AG09309 (cell line): ENCODE measurements at places on chromosomes 2 and 18.

DNA sequence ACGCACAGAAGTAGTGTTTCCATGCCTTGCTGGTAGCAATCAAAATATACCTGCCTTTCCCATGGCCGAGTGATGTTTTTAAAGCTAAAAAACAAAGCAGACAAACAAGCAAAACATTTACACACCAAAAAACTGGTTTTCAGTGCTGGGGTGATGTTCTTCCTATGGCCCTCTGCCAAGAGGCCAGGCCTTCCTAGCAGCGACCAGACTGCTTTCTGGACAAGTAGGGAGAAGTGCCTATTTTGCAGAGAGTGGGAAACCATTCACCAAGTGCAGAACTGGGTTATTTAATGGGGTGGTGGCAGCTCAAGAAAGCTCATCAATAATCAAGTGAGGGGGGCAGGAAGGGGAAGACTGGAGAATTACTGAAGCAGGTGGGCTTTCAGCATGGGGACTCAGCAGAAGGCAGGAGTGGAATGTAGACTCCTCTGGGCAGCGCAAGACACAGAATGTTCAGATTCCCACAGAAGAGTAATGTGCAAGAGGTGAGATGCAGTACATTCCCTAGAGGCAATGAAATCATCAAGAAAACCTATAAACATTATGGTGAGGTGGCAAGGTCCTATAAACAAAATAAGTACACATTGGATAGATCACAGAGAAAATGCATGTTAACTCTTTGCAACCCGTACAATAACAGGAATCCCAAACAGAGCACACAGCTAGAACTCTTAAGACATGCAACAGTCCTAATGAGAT lies 44.0 kb downstream of the CPO start:
- DNase-seq, result no peak

DNA sequence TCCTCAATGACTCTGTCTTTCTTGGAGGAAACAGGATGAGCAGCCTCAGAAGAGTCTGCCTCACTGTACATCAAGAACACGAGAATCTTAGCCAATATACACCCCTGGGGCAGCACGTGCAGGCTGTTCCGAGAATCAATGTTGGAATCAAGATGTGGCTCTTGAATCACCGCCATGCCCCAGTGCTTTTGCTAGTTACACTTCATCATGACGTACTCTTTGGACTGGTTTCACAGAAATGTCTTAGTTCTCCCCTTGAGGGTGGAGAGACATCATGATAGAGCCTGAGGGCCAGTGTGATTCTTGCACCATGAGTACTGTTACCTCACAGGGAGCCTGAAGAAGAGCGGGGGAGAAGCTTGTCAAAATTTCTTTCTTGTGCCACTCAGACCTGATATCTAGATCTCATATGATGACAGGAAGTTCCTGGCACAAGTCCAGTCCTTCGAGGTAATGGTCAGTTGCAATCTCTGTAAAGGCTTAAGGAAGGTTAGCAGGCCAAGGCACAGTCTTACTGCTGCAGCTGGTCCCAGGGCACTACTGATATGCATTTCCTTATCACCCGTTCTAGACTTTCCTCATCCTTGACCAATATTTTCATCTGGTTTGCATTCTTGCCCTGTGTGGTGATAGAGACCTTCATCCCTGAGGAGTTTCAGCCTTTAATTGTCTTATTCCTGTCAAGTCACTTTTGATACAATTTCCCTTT lies 28.2 kb upstream of the STAT4 start:
- peak; percentile 76 for DNase-seq

DNA sequence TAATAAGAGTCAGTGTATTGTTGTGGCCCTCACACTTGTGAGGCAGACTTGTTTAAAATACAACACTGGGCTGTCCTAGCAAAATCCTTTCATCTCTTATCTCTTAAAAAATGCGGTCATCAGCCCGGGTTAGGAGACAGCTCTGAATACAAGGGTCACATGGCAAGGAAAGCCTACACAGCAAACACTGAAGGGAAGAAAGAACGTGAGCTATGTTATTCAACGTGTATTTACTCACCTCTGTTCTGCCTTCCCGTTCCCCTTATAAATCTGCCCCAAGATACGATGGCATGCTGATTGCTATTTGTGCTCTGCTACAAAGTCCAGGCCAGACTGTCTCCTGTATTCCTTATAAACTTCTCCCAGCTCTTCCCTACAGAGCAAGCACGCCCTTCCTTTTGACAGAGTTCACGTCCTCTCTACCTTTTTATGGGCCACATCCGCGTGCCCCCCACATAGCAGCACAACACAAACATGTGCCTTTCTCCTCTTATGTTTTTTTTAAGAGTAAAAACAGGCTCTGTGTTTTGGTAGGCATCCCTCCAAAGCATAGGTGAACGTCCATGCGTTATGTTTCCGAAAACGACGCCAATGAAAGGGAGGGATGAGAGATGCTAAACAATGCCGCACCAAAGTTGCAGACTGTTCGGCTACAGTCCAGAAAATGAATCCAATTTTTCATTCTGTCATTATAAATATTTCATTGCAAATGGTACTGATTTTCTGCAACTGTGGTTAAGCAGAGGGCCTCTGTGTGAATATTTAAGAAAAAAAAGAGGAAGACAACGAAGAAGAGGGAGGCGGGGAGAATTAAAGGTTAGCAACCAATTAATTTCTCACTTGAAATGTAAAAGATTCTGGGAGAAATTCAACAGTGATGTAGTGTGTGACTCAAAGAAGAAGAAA lies 274.7 kb downstream of the ZNF521 start:
- no peak for DNase-seq

DNA sequence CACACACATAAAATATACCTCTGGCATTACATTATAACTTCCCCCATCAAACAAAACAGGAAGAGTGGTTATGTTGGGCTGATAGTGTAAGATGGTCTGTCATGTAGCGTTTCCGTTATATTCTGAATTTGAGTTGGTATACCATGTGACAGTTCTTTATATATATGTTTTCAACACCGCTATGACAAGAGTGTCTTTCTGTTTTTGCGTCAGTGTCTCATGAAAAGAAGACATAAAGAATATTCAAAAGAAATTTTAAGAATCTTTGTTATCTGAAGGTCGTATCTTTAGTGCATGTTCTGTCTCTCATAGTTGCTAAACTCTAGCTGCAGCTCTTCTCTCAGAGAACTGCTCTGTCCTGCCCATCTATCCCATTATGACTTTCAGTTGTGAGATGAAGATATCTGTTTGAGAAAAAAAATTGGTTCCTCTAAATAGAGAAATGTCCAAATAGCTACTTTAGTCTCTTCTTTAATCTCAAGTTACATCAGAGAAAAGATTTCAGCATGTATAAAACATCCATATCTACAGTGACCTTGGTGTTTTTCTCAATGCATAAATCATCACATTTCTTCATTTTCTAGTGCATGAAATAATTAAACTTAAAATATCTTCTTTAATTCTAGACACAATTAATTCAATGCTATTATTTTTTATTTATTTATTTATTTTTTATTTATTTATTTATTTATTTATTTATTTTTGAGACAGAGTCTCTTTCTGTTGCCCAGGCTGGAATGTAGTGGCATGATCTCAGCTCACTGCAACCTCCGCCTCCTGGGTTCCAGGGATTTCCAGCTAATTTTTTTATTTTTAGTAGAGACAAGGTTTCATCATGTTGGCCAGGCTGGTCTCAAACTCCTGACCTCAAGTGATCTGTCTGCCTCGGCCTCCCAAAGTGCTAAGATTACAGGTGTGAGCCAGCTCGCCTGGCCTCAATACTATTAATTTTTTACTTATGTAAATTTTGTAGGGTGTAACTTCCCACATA lies 24.3 kb upstream of the PSME4 start:
- no peak for DNase-seq

GRCh38 chr2:41892476-41892875 lies 155.3 kb upstream of the PKDCC start:
- DNase-seq, result no peak

DNA sequence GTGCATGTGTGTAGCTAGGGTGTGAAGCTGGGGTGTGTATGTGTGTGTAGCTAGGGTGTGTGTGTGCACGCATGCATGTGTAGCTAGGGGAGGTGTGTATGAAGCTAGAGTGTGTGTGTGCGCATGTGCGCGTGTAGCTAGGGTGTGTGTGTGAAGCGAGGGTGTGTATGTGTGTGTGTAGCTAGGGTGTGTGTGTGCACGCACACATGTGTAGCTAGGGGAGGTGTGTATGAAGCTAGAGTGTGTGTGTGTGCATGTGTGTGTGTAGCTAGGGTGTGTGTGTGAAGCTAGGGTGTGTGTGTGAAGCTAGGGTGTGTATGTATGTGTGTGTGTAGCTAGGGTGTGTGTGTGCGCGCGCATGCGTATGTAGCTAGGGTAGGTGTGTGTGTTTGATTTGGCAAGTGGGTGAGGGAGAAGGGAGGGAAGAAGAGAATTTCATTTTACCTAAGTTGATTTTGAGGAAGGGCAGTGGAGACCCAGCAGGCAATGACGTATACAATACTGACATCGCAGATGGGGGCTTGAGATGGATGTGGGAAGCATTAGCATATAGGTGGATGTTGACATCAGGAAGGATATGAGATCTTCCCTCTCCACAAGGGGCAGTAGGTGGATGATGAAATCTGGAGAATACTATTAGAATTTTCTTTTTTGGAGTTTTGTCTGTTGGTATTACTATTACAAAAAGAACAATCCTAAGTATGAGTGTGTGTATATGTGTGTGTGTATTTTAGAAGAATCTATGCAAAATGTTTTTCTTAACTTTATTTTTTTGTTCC lies 70.7 kb downstream of the PRELID3A start:
- no peak for DNase-seq

DNA sequence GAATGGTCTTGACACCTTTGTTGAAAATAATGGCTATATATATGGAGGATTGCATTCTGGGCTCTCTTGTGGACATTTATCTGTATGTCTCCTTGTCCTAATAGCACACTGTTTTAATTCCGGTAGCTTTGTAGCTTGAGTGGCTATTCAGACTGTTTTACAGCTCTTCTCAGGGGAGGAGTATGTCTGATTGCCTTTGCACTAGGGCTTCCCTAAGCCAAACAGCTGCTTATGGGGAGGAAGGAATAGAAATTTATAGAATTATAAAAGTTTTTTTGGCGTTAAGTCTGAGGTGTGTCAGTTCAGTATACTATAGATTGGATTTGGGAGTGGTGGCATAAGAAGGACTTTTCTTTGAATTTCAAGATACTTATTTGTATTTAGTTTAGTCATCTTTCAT lies 12.6 kb downstream of the SEH1L start:
- DNase-seq, result no peak

DNA sequence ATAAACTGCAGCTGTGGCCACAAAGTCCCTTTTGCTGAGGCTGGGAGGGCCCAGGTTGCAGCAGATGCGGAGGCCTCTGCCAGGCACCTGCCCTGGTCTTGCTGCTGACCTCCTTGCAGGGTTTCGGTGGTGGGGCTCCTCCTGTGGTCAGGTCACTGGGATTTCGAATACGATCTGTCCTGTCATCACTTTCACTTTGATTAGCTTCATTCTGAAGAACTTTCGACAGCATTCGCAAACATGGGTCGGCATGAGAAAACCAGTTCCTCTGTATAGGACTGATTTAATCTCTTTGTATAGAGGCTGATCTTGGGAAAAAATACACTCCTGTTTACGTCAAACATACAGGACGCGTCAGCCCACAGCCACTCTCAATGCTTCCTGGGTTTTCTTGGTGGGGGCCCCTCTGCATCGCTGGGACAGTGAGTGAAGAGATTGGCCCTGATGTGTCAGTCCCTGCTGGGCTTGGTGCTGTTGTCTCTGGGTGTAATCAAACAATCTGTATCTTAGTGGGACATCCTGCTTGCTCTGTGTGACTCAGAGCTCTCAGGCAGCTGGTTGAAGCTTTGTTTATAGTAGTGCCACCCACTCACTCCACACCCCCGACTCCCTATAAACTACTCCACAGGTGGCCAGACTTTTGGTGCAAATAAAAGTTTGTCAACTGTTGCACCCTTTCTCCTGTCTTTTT lies 209.4 kb upstream of the CXCR4 start:
- no peak for DNase-seq

- DNase-seq, result no peak
Measured at GRCh38 chr2:166643980-166644379, 149.9 kb upstream of the SCN7A start.

DNA sequence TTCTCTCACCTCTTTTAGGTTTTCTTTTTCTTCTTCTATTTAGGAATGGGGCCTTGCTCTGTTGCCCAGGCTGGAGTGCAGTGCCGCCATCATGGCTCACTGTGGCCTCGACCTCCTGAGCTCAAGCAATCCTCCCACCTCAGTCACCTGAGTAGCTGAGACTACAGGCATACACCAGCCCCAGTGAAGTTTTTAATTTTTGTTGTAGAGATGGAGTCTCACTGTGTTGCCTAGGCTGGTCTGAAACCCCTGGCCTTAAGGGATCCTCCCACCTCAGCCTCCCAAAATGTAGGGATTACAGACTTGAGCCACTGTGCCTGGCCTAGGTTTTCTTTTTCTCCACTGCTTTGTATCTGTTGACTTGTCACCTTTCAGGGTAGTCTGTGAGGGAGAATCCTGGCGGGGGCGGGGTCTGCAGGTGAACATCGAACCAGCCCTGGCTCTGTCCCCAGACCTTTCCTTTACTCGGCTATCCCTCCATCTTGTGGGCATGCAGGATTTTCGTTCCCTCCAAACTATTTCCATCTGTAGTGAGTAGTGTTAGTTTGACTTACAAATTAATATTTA lies 21.7 kb downstream of the NCK2 start:
- no peak for DNase-seq

DNA sequence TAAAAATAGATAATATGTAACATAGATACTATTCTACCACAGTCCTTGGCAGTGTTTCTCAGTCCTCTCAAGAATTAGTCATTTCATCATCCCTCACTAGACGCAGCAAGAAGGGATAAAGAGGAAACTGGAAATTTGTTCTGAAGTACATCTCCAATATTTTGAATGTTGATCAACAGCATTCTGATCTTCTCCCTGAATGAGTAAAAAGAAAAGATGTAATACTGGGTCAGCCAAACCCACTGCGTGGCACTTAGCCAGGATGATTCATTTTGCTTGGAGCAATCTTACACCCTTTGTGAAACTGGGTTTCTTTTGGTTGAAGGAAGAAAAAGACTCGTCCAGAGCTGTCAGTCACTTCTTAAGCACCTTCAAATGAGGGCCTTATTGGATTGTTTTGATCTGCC lies 54.1 kb downstream of the TAF1B start:
- DNase-seq, result peak; percentile 82

DNA sequence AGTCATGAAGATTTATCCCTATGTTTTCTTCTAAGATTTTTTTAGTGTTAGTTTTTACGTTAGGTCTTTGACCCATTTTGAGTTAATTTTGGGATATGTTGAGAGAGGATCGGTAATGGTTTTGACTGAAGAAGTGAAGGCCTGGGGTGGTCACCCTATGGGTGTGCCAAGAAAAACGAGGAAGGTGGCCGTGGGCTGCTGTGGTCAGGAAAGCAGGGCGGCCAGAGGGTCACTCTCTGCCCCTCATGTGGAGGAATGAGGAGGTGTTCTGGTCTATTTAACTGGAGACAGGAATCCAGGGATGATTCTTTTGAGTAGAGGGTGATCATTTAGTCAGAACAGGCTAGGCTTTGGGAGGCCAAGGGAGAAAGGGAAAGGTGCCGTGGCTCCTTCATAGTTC lies 50.7 kb downstream of the MYO7B start:
- no peak for DNase-seq

- peak; percentile 67 for DNase-seq
Measured at GRCh38 chr2:200703127-200703925, 108.4 kb upstream of the BZW1 start.

GRCh38 chr2:72013726-72014125 lies 133.9 kb downstream of the CYP26B1 start:
- DNase-seq, result no peak

- no peak for DNase-seq
Measured at GRCh38 chr18:8974696-8975095, 127.8 kb upstream of the NDUFV2 start.

- no peak for DNase-seq
Measured at GRCh38 chr18:11985586-11985985, 4.3 kb downstream of the IMPA2 start.
